ENCODE measurements at places on chromosomes 2 and 18. TPM values are rescaled to one million over a fixed set of nuclear protein-coding genes. Genes with fewer than 3 reads are reported as not detected.

- no peaks in the 10 kb centered on the region for H3K4me1 ChIP-seq
- no peaks in the 10 kb centered on the region for H3K27me3 ChIP-seq
- no peak for DNase-seq
- no peaks in the 10 kb centered on the region for H3K36me3 ChIP-seq
- no peak overlapping the region for H3K4me3 ChIP-seq
- H3K27ac ChIP-seq: no peak overlapping the region
These were observed 16.4 kb upstream of the CD28 start for GRCh38 chr2:203690117-203690431.

DNA sequence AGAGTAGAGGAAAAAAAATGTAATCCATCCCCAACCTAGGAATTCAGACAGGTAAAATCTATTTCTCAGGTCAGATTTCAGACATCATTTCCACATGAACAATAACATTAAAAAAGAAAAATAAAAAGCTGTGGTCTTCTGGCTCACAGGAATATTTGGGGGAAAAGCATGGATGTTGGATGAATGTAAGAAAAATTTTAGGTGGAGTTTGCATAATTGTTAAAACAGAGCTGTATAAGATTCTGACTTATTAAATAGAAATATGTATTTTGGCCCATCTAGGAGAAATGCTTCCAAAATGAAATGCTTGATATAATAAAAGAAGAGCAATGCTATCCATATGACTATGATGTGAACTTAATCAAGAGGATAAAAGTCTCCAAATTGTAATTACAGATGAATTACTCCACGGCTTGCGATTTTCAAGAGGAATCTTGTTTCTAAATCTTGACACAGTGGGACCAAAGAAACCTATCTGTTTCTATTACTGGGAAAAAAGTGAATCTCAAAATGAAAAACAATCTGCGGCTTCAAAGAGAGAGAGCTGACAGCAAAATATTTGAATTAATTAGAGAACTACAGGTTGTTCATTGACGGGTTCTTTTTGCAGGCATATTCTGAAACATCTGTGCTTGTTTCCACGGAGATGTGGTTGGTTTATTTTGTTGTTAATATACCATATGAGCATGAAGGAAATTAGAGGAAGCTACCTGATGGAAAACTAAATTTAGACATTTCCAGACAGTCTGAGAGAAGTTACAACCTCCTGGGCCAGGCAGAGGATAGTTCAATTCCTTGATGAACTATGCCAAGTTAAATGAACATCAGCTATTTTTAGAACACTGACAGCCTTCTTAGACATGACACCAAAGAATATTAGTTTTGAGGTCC is 468.7 kb downstream of the PID1 start:
- DNase-seq: no peak
- no peaks in the 10 kb centered on the region for H3K27me3 ChIP-seq
- no peak overlapping the region for H3K4me3 ChIP-seq
- H3K4me1 ChIP-seq: no peaks in the 10 kb centered on the region

DNA sequence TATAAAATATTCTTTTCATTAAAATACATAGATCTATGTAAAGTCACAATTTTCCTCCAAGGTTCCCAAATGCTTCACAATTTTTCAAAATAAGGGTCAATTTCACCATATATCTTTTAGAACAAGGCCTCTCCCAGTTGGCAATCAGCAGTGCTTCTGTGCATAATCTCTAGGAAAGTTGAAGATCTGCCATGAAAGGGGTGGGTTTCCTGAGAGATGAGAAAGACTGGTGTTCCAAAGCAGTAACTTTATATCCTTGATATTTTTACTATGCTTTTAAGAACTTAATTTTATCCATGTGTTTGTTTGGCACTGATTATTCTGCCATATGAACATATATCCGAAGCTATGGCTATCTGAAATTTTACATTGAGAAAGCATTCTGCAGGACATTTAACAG is 199.4 kb upstream of the CYP26B1 start:
- no peak for DNase-seq
- H3K36me3 ChIP-seq: no peaks in the 10 kb centered on the region
- no peaks in the 10 kb centered on the region for H3K4me1 ChIP-seq
- H3K4me3 ChIP-seq: no peak overlapping the region
- H3K27me3 ChIP-seq: no peaks in the 10 kb centered on the region

- DNase-seq: no peak
- no peak overlapping the region for H3K4me3 ChIP-seq
- no peaks in the 10 kb centered on the region for H3K4me1 ChIP-seq
These were observed 96.4 kb downstream of the CDCA7 start for GRCh38 chr2:173451118-173451517.

DNA sequence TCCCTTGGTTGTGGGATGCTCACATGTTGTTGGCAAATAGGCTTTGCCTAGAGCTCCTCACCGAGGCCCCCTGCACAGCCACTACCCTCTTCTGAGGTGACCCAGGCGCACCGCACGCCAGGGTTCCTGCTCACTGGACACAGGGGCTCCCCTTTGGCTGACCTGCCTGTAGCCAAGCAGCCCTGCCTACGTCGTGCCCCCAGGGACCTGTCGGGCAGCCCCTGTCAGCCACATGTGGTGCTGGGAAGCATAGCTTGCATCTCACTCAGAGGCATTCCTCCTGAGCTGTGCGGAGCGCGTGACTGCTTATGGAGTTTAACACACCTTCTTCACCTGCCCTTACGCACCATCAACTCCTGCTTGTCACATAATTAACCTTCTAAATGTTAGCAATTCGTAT is 116.3 kb downstream of the ZNF236 start:
- no peak overlapping the region for H3K4me3 ChIP-seq
- no peak overlapping the region for H3K27ac ChIP-seq
- no peak for DNase-seq

- H3K4me3 ChIP-seq: no peak overlapping the region
- no peak overlapping the region for H3K27ac ChIP-seq
- H3K27me3 ChIP-seq: no peaks in the 10 kb centered on the region
- H3K36me3 ChIP-seq: no peaks in the 10 kb centered on the region
These were observed 18.9 kb downstream of the PTPN18 start for GRCh38 chr2:130374587-130375290.

The CPO gene
- 0.32 TPM for total RNA-seq

The SLC9A2 gene
- total RNA-seq: 0.03 TPM

The C1QL2 gene
- not detected for total RNA-seq
